Keratinocyte (primary cell): ENCODE measurements at places on chromosomes 5 and 9.
A peak's percentile ranks its signal among the peaks of the same experiment; 100 is the strongest.

- DNase-seq: peak; percentile 17
- H3K4me3 ChIP-seq: no peak overlapping the region
- H3K36me3 ChIP-seq: no peaks in the 10 kb centered on the region
- no peaks in the 10 kb centered on the region for H3K4me1 ChIP-seq
These were observed 171.2 kb downstream of the DOCK8 start for GRCh38 chr9:385818-386398.

GRCh38 chr5:2532809-2533208, 218.7 kb downstream of the IRX2 start:
- no peaks in the 10 kb centered on the region for H3K27me3 ChIP-seq
- no peaks in the 10 kb centered on the region for H3K4me1 ChIP-seq
- H3K27ac ChIP-seq: no peak overlapping the region
- no peak for DNase-seq
- no peaks in the 10 kb centered on the region for H3K36me3 ChIP-seq
- no peak overlapping the region for H3K4me3 ChIP-seq

DNA sequence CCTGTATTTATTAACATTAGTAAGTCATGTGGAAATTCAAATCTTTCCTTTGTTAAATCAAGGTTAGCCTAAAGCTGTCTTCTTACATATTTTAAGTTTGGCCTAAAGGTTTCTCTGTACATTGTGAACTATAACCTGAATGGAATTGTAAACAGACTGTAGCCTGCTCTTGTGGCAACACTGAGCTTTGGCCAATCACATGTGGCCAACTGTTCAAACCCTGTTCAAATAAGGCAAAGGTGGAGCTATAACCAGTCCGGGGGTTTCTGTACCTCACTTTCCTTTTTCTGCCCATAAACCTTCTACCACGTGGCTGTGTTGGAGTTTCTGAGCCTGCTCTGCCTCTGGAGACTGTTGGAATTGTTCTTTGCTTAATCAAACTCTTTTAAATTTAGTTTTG, 3.3 kb upstream of the HAPLN1 start:
- no peak overlapping the region for H3K27ac ChIP-seq
- H3K36me3 ChIP-seq: no peaks in the 10 kb centered on the region
- peaks cover 26% of the 10 kb centered on the region for H3K27me3 ChIP-seq
- H3K4me1 ChIP-seq: no peaks in the 10 kb centered on the region
- no peak for DNase-seq

DNA sequence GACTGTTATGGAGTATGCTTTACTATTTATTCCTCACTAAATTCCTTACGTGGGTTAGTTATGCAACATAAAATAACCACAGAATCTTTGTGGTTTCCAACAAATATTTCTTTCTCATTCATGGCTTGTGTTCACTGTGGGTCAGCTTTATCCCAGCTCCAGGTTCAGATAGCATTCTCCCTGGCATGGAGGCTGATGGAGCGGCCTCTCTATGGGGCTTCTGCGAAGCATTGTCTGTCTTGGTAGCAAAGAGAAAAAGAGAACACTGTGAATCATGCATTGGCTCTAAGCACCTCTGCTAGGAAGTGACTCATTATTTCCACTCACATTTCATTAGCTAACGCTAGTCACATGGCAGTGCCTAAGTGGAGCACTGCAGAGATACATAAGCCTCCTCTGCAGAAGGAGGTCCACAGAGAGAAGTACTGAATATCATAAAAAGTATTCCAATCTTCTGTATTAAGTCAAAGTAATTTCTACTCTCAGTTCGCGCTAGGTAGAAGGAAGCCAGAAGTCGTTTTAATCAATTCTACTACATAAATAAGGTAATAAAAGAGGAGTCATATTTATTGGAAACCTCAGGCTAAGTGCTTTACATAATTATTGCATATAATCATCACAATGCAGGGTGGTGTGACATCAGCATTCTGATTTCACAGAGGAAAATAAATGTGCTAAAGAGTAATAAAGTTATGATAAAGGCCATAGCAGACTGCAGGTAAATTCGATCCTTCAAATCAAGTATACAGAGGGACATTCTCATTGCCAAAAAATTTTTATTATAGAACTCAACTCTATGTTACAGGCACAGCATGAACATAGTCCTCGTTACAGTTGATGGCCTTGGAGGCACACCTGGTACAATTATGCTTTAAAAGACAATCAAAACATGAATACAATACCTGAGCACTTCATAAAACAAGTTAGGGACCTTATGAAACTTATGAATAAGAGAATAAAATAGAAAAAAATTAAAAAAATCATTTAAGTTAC, 531.1 kb downstream of the CETN3 start:
- H3K4me1 ChIP-seq: peaks cover 5% of the 10 kb centered on the region
- no peaks in the 10 kb centered on the region for H3K36me3 ChIP-seq
- peak; percentile 11 for DNase-seq
- no peak overlapping the region for H3K4me3 ChIP-seq
- H3K27me3 ChIP-seq: no peaks in the 10 kb centered on the region

DNA sequence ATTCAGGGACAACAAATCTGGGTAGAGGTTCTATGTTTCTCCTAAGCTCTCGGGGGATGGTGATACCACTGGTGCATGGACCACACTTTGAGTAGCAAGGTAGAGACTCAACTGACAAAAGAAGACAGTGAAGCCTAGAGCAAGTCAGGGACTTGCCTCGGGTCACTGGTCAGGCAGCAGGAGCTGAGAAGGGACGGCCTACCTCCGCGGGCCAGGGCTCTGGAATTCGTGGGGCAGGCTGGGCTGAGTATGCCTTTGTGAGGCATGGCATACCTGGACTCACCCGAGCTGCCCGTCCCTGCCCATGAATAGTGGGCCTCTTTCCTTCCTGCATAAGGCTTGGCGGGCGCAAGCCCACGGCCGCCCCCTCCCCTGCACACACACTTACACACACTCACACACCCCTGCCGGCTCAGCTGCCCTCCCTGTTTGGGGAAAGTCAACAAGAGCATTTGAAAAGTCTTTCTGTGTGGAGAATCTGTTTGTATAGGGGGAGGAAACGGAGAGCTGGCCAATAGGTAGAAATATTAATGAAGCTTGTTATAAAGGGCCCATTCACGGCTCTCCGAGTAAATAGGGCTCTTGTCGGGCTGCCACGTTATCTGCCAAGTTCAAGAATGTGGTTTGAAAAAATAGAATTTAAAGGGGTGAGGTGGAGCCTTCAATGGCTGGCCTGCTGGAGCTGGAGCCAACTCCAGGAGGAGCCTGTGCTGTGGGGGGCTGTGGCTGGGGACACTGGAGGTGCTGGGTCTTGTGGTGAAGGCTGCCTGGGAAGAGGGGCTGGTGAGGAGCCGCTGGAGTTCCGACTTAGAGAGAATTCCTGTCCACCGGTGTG, 19.1 kb upstream of the KIF12 start:
- no peaks in the 10 kb centered on the region for H3K36me3 ChIP-seq
- H3K4me3 ChIP-seq: no peak overlapping the region
- no peak for DNase-seq
- H3K4me1 ChIP-seq: peaks cover 3% of the 10 kb centered on the region

GRCh38 chr5:93196986-93197385, 384.0 kb downstream of the NR2F1-AS1 start:
- H3K27ac ChIP-seq: no peak overlapping the region
- no peaks in the 10 kb centered on the region for H3K27me3 ChIP-seq
- H3K4me3 ChIP-seq: no peak overlapping the region
- H3K4me1 ChIP-seq: peaks cover 17% of the 10 kb centered on the region

- H3K27ac ChIP-seq: peak overlapping the region; percentile 50
- H3K4me1 ChIP-seq: peaks cover 68% of the 10 kb centered on the region
- H3K4me3 ChIP-seq: no peak overlapping the region
These were observed 27.9 kb downstream of the BICD2 start for GRCh38 chr9:92736563-92737215.

DNA sequence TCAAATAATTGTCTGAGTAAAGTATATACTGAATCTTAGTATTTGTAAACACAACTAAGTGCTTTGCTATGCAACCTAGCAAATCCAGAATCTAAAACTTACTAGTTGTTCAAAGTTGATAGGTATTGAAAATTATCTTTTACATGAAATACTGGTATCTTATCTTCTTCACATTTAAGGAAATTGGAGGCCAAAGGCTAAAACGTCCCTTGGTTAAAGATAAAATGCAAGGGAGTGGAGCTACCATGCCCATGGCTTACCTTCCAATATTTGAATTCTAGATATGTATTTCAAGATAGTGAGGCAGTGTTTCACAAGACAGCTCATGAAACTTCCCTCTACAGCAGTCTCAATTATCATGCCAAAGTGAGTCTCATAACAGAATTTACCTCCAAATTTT, 373.5 kb downstream of the KIAA0825 start:
- H3K4me3 ChIP-seq: no peak overlapping the region
- peaks cover 24% of the 10 kb centered on the region for H3K4me1 ChIP-seq
- no peaks in the 10 kb centered on the region for H3K27me3 ChIP-seq

DNA sequence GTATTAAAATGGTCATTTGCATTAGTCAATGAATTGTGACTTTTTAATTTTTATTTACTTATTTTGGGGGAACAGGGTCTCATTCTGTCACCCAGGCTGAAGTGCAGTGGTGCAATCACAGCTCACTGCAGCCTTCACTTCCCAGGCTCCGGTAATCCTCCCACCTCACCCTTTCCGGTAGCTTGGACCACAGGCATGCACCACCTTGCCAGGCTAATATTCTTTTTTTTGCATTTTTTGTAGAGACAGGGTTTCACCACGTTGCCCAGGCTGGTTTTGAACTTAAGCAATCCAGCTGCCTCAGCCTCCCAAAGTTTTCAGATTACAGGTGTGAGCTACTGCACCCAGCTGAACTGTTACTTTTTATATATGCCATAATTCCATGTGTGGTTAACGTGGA, 143.4 kb downstream of the FBXL17 start:
- no peaks in the 10 kb centered on the region for H3K4me1 ChIP-seq
- no peak overlapping the region for H3K4me3 ChIP-seq
- no peaks in the 10 kb centered on the region for H3K36me3 ChIP-seq
- no peak overlapping the region for H3K27ac ChIP-seq
- H3K27me3 ChIP-seq: no peaks in the 10 kb centered on the region
- DNase-seq: no peak

DNA sequence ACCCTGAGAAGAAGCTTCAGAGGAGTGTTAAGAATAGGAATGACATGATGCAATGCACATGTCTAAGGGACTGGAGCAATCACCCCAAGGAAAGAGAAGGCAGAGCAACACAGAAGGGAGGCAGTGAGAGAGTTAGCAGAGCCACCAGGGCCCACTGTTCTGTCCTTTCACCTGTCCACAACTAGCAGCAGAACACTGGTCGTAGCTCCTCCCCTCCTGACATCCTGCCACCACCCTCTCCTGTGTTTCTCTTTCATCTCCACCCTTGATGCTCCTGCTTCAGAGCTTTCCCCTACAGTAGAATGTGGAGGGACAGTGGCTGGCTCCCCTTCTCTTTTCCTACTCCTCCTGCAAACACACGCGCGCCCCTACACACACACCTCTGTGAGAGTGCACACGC, 483.4 kb upstream of the KIF2A start:
- peaks cover 4% of the 10 kb centered on the region for H3K4me1 ChIP-seq
- no peak overlapping the region for H3K4me3 ChIP-seq

- DNase-seq: no peak
- H3K27ac ChIP-seq: no peak overlapping the region
- no peaks in the 10 kb centered on the region for H3K27me3 ChIP-seq
- H3K4me1 ChIP-seq: no peaks in the 10 kb centered on the region
- H3K4me3 ChIP-seq: no peak overlapping the region
- H3K36me3 ChIP-seq: no peaks in the 10 kb centered on the region
These were observed 211.6 kb upstream of the CDH12 start for GRCh38 chr5:23064710-23065109.

- no peaks in the 10 kb centered on the region for H3K36me3 ChIP-seq
- H3K4me1 ChIP-seq: no peaks in the 10 kb centered on the region
- H3K27ac ChIP-seq: no peak overlapping the region
These were observed 55.1 kb upstream of the NRARP start for GRCh38 chr9:137357166-137357565.

DNA sequence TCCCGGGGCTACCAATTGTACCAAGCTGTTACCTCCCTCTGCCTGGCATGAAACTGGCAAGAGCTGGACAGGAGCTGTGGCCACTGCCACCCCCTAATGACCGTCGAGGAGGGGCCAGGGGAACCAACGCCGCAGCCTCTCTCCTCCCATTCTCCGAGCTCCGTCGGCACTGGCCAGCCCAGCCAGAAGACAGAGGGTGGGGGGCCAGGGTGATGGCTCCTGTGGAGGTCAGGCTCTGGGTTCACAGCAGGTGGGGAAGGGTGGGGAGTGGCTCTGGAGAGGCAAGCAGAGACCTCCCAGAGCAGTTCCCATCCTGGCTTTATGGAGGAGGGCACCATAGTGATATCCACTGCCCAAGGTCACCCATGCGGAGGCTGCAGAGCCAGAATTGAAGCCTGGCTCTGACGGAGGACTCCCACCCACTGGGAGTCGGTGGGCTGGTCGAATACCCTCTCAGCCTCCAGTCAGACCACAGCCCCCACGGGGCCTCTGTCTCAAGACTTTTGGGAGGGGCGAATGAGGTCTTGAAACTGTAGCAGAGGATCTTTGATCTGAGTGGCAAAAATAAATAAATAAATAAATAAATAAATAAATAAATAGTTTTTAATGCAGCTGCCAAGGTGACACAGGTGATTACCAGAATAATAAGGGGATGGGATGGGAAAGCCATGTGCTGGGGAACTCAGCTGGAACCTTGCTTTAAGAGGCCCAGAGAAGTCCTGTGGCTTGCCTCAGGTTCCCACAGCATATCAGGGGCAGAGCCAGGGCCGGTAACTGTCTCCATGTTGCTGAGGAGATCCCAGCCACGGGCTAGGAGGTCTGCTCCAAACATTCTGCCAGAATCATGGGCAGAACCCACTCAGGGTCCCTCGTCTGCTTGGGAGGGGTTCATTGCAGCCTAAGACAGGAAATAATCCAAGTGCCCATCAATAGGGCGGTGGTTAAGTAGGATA, 42.5 kb upstream of the NEURL1B start:
- H3K27ac ChIP-seq: no peak overlapping the region
- DNase-seq: no peak
- peaks cover 13% of the 10 kb centered on the region for H3K27me3 ChIP-seq
- no peaks in the 10 kb centered on the region for H3K36me3 ChIP-seq
